Activated naive CD4-positive, alpha-beta T cell treated with anti-CD3 and anti-CD28 coated beads, Interleukin-2, amount 50 U/mL, for 16 hours (primary cell): ENCODE measurements at places on chromosomes 5 and 9.
A peak's percentile ranks its signal among the peaks of the same experiment; 100 is the strongest.

- peak; percentile 48 for DNase-seq
Observed at GRCh38 chr9:122991370-122991830, 42.1 kb upstream of the GPR21 start.

- no peak for DNase-seq
Observed at GRCh38 chr9:134438195-134438788, 112.0 kb downstream of the RXRA start.

GRCh38 chr5:170312666-170313065, 15.1 kb upstream of the LCP2 start:
- peak; percentile 65 for DNase-seq

- DNase-seq, result no peak
Observed at GRCh38 chr9:134355561-134356279, 29.5 kb downstream of the RXRA start.

DNA sequence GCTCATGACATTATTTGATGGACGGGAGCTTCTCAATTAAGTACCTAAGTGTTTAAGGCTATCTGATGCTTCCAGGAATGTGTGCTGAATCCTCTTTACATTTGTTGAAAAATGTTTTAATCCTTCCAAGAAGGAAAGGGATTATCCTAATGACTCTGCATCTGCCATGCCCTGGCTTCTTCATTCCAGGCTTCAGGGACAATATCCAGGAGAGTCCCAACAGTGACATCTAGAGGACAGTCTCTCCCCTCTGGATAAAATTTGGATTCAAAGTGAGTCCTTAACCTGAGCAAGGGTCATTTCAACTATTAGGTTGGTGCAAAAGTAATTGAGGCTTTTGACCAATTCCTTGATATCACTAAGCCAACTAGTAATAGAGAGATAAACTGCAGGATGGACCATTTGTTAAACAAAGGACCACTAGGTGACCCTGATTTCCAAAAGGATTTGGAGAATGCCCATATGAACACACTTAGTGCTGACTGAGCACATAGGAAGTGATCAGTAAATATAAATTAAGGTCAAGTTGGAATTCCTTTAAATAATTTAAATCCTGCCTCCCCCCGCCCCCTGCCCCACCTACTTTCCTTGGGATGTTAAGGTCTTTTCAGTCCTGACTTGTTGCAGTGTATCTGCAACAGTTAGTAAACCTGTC, 19.1 kb downstream of the TNFSF8 start:
- DNase-seq, result no peak

DNA sequence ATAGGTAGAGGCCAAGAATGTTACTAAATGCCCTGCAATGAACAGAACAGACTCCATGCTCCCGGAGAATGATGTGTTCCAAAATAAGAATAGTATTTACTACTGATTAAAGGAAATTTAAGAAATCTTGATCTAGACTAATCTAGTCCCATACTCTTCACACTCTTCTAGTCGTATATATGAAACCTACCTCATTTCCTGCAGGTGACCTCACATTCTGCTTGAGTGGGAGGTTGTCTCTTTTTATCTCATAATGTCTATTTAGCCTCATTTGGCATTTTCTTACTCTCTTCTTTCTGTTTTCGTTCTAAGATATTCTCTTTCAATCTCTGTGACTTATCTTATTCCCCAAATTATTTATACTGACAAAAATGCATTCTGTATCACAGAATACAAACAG, 9.2 kb upstream of the SHOC1 start:
- peak; percentile 22 for DNase-seq

GRCh38 chr9:5395428-5395827, 42.3 kb downstream of the PLGRKT start:
- DNase-seq, result no peak

DNA sequence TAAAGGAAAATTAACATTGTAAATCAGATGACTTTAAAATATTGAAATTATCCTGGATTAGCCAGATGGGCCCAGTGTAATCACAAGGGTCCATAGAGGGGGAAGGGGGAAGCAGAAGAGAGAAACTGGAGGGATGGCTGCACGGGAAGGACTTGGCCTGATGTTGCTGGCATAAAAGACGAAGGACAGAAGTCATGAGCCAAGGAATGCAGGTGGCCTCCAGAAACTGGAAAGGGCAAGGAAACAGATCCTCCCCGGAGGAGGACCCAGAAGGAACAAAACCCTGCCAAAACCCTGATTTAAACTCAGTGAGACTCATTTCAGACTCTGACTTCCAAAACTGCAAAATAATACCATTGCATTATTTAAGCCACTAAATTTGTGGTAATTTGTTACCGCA, 100.2 kb downstream of the ADAMTS2 start:
- no peak for DNase-seq

DNA sequence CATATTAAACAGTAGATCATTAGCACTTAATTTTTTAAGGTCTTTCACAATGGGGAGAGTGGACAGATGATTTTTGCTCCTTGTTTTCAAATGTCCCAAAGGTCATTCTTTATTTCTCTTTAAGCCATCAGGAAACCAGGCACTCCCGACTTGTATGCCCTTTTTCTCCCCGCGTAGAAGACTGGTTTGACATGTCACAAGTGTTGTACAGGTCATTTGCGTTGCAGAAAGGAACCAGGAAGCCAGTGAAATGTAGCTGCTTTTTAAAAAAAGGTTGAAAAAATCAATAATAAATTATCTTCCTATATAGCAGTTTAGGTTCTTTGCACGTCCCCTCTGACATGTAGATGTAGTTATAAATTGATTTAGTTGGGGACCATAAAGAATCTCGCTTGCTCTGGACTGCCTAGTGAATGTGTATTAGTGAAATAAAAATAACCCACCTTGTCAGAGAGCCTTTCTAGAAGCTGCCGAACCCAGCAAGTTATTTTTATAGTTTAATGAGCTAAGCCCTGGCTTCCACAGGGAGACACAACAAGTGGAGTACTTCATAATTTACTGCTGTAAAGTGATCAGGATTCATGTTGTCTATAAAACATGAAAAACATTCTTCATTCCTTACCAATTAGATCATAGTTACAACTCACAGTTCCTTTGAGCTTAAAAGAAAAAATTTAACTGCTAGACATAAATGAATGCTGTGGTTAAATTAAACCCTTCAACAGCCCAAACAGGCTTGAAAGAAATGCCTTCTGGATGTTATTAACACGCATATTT, 404.6 kb downstream of the CSNK1G3 start:
- no peak for DNase-seq

DNA sequence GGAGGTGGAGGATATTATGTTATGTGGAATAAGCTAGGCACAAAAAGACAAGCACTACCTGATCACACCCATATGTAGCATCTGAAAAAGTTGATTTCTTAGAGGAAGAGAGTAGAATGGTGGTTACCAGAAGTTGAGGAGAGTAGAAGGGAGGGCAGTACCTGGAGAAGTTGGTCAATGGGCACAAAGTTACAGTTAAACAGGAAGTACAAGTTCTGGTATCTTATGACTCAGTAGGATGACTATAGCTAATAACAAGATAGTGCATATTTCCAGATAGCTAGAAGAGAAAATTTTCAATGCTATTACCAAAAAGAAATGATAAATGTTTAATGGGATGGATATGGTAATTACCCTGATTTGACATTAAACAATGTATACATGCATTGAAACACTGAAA, 686.7 kb downstream of the ISL1 start:
- DNase-seq, result no peak

GRCh38 chr9:98092613-98092931, 26.4 kb downstream of the TRIM14 start:
- DNase-seq, result no peak

GRCh38 chr9:33234511-33235467, 5.2 kb upstream of the SPINK4 start:
- no peak for DNase-seq

- no peak for DNase-seq
Observed at GRCh38 chr5:68545636-68546295, 330.2 kb downstream of the PIK3R1 start.

DNA sequence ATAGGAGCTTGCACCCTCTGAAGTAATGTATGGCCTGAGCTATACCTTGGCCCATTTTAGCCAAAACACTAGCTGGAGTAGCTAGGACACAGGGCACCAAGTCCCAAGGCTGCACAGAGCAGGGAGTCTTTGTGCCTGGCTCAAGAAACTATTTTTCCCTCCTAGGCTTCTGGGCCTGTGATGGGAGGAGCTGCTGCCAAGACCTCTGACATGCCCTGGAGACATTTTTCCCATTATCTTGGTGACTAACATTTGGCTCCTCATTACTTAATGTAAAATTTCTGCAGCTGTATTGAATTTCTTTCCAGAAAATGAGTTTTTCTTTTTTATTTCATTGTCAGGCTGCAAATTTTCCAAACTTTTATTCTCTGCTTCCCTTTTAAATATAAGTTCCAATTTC, 1099.2 kb downstream of the CDH18 start:
- DNase-seq, result no peak

DNA sequence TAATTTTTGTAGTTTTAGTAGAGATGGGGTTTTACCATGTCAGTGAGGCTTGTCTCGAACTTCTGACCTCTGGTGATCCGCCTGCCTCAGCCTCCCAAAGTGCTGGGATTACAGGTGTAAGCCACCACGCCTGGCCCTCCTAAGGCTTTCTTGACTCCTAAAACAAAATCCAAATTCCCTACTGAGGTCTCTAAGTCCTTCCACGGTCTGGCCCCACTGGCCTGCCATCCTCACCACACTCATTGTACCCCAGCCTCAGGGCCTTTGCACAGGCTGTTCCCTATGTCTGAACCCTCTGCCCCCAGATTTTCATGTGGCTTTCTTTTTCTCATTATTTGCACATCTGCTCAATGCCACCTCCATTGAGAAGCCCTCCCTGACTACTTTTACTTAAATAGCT, 34.7 kb upstream of the MVB12B start:
- no peak for DNase-seq

DNA sequence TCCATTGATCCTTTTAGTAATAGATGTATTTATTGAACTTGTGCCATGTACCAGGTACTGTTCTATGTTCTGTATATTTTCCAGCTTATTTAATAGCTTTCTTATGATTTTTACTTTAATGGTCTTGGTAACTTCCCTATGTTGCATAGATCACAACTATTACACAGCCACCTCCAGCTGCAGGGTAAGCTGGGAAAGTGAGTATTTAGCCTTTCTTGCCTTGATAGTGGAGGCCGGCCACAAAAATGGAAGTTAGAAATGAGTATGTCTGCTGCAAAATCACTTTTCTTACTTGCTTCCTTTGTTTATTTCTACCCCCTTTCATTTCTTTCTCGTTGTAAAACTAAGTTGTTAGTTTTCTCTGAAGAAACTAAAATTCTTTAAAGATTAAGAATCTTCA, 43.1 kb upstream of the ANKDD1B start:
- DNase-seq, result no peak

DNA sequence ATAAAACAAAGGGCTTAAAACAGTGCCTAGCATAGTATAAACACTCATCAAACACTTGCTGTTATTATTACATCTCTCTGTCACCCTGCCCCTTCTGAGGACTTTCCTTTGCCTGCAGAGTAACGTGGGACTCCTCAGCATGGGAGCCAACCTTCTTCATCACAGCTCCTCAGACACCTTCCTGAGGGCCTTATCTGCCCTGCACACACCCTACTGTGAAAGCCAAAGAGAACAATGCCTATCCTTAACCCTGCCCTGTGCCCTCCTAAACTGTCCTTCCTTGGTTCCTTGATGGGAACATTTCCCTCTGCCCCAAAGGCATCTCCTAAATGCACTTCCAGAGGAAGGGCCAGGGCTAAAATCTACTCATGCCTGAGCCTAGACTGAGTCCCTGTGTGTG, 20.6 kb upstream of the HAND1 start:
- no peak for DNase-seq

GRCh38 chr5:139566611-139567010, 5.5 kb downstream of the UBE2D2 start:
- DNase-seq, result no peak

GRCh38 chr5:136166909-136167308, 26.1 kb downstream of the SMIM32 start:
- no peak for DNase-seq

GRCh38 chr9:105633411-105633810, 28.8 kb upstream of the TAL2 start:
- DNase-seq, result no peak

DNA sequence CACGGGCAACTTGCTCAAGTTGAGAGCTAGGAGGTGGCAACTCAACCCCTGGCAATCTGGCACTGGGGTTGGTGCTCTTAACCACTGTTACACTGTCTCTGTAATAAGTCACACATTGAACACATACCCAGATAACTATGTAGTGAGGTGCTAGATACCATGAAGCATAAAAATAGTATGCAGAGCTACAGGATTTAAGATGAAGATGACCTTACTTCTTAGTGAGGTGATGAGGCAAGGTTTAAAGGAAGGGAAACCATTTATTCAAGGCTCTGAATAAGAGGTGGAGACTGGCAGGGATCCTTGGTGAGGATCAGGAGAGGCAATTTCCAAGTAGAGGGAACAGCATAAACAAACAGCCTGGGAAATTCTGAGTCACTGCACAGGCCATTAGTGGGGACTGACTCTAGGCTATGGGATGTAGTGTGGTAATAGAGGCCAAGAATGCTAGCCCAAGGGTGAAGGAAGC, 67.6 kb upstream of the NR3C1 start:
- no peak for DNase-seq

GRCh38 chr9:125442452-125442851, 180.8 kb downstream of the GAPVD1 start:
- DNase-seq, result no peak

GRCh38 chr5:96648023-96648422, 14.2 kb upstream of the CAST start:
- no peak for DNase-seq

DNA sequence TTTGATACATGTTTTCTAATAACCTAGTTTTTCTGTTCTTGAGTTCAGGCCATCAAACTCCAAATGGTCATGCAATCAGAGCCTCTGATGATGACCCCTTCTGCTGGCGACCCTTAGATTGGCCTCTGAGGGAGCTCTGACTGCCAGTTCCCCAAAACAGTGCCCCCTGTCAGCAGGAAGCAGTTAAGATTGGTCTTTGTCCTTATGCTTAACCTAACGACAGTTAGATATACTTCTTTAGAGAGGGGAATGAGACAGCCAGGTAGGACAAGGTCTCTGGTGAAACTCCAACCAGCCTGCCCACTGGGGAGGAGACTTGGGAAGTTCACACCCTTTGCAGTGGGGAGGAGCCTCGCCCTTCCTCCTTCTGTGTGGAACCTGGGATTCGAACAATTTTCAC, 390.4 kb upstream of the KIF2A start:
- DNase-seq, result no peak
